Frontal cortex (tissue), 4 donors: ENCODE measurements at places on chromosomes 5 and 9. TPM values are rescaled to one million over a fixed set of nuclear protein-coding genes. Genes with fewer than 3 reads are reported as not detected.

- DNase-seq: no peak
These were observed 131.9 kb downstream of the CWC27 start for GRCh38 chr5:64900618-64901017.

GRCh38 chr5:14706615-14707021 lies 42.1 kb downstream of the OTULIN start:
- peak; percentile 40 for DNase-seq

GRCh38 chr5:114448481-114448880 lies 86.6 kb downstream of the KCNN2 start:
- no peak for DNase-seq

- no peak for DNase-seq
These were observed 233.5 kb upstream of the ELL2 start for GRCh38 chr5:96195123-96195522.

- no peak for DNase-seq
These were observed 294.9 kb upstream of the IRX1 start for GRCh38 chr5:3300726-3301125.

- DNase-seq: no peak
These were observed 3.0 kb upstream of the ERGIC1 start for GRCh38 chr5:172830876-172831662.

- no peak for DNase-seq
These were observed 281.7 kb downstream of the OSTF1 start for GRCh38 chr9:75369989-75370388.

Gene LRRC8A
- 19.6 TPM for total RNA-seq

Gene NEUROG1
- 0.41 TPM for total RNA-seq
